Esophagus mucosa (tissue), 1 donor: ENCODE measurements at places on chromosomes 11 and 22. TPM values are rescaled to one million over a fixed set of nuclear protein-coding genes. Genes with fewer than 3 reads are reported as not detected.

Gene GSTT2B
- 6.5 TPM for total RNA-seq

Gene ACR
- 0.40 TPM for total RNA-seq

Gene APOA5
- not detected for total RNA-seq

Gene KLHL35
- total RNA-seq, result 0.84 TPM

Gene FREY1
- total RNA-seq, result 0.56 TPM

Gene TEX54
- not detected for total RNA-seq

Gene TMEM121B
- 0.28 TPM for total RNA-seq

Gene POU2F3
- 3.2 TPM for total RNA-seq

Gene CASP4
- total RNA-seq, result 77.3 TPM

Gene SHISA8
- 0.16 TPM for total RNA-seq

Gene SLC17A6
- total RNA-seq, result not detected

Gene KCNE3
- total RNA-seq, result 2.5 TPM

Gene ARHGAP20
- 2.6 TPM for total RNA-seq

Gene ACRV1
- not detected for total RNA-seq

Gene CCDC73
- 0.40 TPM for total RNA-seq

Gene OR8D1
- not detected for total RNA-seq

Gene DNAJB13
- total RNA-seq, result not detected

Gene SPECC1L
- total RNA-seq, result 33.4 TPM

Gene MEI1
- 1.3 TPM for total RNA-seq

Gene SYT13
- not detected for total RNA-seq

Gene TBX10
- not detected for total RNA-seq

Gene GDPD4
- not detected for total RNA-seq

Gene EFCAB6
- total RNA-seq, result 1.6 TPM

Gene GLB1L2
- total RNA-seq, result 2.2 TPM

Gene SCGB1D2
- 0.56 TPM for total RNA-seq

Gene MS4A4A
- 0.24 TPM for total RNA-seq

Gene PANX3
- total RNA-seq, result not detected

Gene ARCN1
- 71.7 TPM for total RNA-seq

Gene OR51E1
- total RNA-seq, result not detected

Gene ZNF280B
- 0.04 TPM for total RNA-seq

Gene PGA5
- total RNA-seq, result not detected

Gene C11orf52
- total RNA-seq, result 3.5 TPM

Gene MAP6
- total RNA-seq, result 0.32 TPM

Gene FXYD2
- total RNA-seq, result not detected

Gene HBB
- 20.2 TPM for total RNA-seq

Gene JAM3
- total RNA-seq, result 1.7 TPM

Gene PRR5
- 11.1 TPM for total RNA-seq

Gene CTSW
- not detected for total RNA-seq

Gene KCNJ1
- not detected for total RNA-seq

Gene CECR2
- total RNA-seq, result 0.40 TPM

Gene C11orf24
- total RNA-seq, result 19.9 TPM
